ELF-1 (cell line): ENCODE measurements at places on chromosomes 1 and 21.

DNA sequence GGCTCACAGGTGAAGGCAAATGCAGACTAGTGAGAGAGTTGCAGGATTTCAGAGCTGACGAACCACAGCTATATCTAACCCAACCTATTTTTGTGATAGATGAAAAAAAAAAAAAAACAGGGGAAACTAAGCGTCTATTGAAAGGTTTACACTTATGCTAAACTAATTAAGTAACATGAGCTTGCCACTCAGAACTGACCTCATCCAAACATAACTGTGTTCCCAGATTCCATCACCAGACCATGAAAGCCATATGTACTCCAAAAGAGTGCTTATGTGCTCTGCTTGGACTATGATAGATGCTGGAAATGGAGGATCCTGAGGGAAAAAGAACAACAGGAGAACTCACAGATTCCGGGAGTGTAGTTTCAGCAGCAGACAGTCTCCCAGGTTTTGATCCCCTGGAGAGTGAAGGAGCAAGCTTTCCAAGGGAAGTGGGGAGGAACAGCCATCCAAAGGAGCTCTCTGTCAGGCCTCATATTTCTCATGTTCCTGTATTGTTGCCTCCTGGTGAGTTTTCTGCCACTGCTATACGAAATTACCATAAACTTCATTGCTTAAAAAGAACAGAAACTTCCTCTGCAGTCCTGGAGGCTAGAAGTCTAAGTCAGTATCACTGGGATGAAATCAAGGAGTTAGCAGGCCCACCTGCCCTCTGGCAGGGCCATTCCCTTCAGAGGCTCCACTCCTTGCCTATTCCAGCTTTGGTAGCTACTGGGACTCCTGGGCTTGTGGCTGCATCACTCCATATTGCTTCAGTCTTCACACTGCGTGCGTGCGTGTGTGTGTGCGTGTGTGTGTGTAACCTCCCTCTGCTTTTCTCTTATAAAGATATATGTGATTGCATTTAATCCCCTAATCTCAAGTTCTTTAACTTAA, 38.1 kb downstream of the NIBAN1 start:
- no peak for DNase-seq

DNA sequence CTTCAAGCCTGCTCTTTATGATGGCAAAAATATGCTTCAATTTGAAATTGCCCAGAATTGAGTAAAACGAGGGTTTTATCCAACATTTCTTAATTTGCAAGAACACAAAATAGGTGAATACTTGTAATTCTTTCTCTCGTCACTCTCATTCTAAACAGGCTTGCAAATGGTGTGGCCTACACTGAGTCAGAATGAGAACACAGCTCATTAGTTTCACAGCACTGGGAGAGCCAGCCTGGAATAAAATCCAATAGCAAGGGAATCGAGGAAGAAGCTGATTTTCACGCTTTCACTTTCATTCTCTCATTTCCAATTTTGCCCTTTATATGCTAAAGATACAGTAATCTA, 537.5 kb downstream of the LTN1 start:
- no peak for DNase-seq

GRCh38 chr1:65150583-65151263, 2.7 kb downstream of the AK4 start:
- DNase-seq = peak; percentile 8

- no peak for DNase-seq
These were observed 52.5 kb upstream of the ID3 start for GRCh38 chr1:23611601-23612327.

DNA sequence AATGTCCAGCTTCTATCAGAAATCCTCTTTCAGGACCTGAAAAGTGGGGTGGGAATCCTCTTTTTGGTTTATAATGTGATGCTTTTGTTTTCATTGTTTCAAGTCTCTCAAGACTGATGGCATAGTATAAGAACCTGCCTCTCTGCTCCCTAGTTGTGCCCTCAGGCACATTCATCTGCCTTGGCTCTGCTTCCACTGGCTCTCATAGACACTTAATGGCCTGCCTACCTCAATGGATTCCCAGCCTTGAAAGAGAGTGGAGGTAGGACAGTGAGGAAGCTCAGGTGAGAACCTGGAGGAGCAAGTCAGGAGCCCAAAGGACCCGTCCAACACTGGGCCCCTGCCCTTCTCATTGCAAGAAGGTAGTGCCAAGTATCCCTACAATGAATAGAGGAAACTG, 4.8 kb downstream of the TTLL7 start:
- peak; percentile 60 for DNase-seq

GRCh38 chr1:33715195-33715811, 148.6 kb upstream of the HMGB4 start:
- no peak for DNase-seq

DNA sequence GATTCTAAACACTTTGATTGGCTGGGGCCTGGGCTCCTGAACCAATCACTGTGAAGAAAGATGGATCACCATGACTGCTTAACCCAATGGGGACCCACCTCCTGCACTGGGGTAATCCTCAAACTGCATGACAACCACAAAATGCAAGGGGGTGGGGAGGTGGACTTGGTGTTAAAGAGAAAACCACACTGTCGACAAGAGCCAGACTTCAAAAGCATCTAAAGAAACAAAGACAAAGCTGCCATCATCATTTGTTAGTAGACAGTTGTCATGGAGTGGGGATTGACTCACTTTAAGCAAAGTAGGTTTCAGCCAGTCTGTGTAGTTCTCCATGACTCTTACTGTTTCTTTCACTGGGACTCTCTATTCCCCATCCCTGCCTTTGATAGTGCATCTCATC, 433.8 kb downstream of the PLPP3 start:
- no peak for DNase-seq

DNA sequence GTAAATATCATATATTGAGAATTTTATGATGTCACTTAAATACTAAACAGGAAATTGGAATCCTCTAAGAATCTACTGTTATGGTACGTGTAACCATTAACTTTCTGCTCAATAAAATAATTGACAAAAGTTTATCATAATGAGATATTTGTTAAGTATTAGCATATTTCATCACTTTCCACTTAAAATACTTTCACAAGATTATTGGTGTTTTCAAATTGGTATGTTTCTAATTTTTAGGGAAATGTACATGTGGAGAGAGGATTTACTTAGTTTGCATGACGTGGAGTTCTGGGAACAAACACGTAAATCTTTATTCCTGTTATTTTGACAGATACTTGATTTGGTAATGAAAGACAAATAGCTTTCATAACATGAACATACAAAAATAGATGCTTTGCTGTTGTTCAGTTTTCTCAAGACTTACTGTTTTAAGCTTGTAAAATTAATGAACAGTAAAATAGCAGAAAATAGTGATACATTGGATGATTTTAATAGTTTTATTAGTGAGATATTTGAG, 1.6 kb downstream of the SRSF11 start:
- DNase-seq = no peak

GRCh38 chr1:38243106-38243505, 196.5 kb upstream of the POU3F1 start:
- DNase-seq = peak; percentile 90

DNA sequence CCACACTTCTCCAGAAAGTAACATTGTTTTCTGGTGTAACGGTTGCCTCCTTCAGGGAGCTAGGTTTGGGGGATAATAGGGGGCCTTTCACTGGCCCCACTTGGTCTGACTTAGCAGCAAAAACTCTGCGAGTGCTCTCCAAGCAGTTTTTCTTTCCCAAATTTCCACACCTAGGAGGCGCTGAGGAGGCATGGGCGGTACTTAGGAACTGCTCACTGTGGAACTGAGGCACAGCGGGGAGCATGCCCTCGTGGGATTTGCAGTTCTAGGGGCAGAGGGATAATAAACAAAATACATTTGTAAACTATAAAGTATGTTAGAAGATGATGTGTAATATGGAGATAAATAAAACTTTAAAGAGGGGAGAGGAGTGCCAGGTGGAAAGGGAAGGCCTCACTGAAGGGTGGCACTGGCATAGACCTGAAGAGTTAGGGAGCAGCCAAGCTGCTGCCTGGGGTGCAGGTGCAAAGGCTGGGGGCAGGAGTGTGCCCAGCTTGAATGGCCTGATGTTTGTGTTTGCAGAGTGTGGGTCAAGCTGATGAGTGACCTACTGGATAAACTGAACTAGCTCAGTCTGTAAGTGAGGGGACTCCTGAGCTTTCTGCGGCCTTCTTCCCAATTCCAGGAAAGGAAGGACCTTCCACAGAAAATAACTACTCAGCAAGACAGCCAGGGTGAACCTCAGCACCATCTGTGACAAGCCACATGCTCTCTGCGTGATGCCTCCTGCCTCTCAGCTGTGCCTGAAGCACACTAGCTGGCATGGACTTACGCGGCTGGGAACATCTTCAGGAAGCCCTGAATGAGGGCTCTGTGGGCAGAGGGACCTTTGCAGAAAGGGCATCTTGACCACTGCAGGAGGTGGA, 1.9 kb downstream of the EPHX1 start:
- DNase-seq = peak; percentile 33

DNA sequence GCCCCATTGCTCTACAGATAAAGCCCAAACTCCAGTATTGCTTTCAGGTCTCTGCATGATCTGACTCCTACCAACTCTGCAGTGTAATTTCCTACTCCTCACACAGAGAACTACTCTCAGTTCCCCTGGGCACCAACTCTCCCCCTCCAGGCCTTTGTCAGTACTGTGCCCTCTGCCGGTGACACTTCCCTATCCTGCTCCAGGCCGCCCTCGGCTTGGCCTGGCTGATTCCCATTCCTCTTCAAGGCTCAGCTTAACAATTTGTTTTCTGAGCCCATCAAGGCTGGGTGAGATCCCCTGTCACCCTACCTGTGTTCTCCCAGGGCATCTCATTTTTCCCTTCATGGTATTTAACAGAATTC, 2.6 kb downstream of the SLAMF8 start:
- DNase-seq = peak; percentile 68
